ENCODE measurements at places on chromosomes 2 and 18.

- DNase-seq: no peak
These were observed 427.9 kb upstream of the HNRNPA3 start for GRCh38 chr2:176784633-176785200.

- DNase-seq: no peak
These were observed 252.9 kb downstream of the PRKCE start for GRCh38 chr2:45904267-45904945.

- no peak for DNase-seq
These were observed 239.5 kb upstream of the REV1 start for GRCh38 chr2:99729104-99730025.

DNA sequence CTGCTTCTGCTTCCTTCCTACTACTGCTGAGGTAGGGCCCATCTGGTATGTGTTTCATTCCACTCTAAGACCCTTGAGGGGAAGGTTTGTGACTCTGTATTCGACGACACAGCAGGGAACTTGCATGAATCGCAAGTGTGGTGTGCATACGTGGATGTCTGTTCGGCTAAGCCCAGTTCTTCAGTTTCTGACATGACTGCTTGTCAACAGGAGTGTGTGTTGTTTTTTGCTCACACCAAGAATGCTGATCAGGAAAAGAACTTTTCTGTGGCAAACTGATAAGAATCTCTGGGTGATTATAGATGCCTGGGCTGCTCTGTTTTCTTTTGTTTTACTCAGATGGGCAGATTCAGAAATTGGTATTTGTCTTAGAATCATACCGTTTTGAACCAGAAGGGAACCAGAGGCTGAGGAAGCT, 22.0 kb downstream of the TNFRSF11A start:
- no peak for DNase-seq

DNA sequence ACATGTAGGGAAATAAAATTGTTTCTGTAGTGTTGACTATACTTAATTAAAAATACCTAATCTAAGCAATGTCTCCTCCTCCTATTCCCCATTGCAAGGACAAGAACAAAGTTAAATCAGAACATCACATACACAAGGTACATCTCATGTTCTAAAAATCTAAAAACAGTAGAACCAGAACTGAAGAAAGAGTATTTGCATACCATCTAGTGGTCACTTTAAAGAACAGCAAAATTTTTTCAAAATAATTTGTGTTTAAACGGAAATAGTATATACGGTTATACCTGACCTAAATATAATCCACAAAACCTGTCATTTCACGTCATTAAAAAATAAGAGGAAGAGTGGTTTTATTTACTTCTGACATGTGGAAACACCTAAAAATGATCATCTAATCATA, 294.3 kb upstream of the KCNH7 start:
- DNase-seq: no peak

Data from OCI-LY7 (cell line).